ENCODE measurements at places on chromosomes 12 and 14.
A peak's percentile ranks its signal among the peaks of the same experiment; 100 is the strongest.

DNA sequence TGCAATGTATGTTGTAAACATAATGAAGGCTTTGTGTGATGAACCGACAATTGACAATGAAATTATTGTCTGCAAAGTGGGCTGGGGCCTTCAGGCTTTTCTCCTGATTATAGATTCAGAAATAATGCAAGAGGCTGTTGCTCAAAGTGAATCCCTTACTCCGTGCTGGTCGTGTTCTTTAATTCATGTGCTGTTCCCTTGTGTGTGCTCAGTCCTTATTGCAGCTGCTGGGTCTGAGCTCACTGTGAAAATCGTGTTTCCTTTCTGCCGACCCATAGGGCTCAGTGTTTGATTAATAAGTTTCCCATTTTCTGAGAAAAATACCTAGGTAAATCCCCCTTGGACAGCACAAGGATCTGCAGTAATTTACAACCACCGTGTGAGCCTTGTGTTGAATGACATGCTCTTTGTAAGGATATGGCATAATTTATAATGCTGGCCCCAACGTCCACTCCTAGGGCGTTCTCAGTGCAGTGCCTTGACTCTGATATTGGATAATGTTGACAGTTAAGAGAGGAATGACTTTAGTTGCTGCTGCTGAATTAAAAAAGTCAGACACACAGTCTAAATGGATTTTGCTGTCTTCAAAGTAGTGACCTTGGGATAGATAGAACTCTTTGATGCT is 81.6 kb downstream of the RGS6 start:
- DNase-seq = no peak

GRCh38 chr12:3463921-3464320 is 27.1 kb upstream of the PRMT8 start:
- no peak for DNase-seq

DNA sequence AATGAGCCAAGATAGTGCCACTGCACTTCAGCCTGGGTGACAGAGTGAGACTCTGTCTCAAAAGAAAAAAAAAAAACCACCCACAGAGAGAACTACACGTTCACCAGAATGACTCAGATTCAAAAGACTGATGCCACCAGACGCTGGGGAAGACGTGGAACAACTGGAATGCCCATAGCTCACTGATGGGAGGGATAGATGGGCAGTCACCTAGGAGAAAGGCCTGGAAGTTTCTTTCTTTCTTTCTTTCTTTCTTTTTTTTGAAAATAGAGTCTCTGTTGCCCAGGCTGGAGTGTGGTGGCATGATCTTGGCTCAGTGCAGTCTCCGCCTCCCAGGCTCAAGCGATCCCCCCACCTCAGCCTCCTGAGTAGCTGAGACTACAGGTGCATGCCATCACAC is 10.0 kb upstream of the KLC1 start:
- DNase-seq = no peak

DNA sequence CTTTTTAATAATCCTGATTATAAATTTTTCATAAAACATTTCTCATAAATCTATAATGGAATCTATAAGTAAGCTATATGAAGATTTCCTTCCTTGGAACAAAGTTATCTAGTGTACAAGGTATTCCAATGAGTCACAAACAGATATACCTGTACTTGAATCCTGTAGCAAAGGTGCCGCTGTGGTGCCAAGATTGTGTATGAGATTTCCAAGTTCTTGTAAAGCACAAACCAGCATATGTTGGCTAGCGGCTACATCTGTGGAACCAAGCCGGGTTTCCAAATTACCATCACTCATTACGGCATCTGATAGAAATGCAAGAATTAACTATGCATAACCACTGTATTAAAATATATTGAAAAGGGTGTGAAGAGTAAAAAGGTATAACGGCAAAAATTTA is 34.1 kb downstream of the HEATR5A start:
- no peak for DNase-seq

DNA sequence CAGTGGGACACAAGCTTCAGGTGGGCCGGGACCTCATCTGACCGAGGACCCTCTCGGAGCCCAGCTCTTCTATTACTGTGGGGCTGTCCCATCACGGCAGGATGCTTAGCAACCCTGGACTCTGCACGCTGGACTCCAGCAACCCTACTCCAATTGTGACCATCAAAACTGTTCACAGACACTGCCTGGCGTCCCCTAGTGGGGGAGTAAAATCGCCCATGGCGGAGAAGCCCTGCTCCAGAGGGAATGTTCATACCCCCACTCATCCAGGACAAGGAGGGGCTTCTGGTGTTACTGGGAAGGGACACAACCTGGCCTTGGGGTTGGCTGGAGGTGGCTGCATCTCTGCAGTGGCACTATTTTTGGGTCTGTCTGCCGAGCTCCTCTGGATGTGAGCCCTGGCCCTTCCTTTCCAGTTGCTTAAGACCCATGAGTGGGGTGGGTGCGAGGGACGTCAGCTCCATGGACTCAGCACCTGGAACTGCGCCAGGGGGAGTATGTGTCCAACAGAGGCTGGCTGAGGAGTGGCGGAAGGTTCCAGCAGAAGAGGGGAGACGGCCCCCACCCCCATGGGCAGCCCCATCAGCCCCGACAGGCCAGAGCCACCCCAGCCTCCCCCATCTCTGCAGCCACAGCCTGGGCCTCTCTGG is 103.8 kb downstream of the RFLNA start:
- no peak for DNase-seq

- DNase-seq = no peak
Measured at GRCh38 chr12:114752217-114752616, 68.2 kb upstream of the TBX3 start.

DNA sequence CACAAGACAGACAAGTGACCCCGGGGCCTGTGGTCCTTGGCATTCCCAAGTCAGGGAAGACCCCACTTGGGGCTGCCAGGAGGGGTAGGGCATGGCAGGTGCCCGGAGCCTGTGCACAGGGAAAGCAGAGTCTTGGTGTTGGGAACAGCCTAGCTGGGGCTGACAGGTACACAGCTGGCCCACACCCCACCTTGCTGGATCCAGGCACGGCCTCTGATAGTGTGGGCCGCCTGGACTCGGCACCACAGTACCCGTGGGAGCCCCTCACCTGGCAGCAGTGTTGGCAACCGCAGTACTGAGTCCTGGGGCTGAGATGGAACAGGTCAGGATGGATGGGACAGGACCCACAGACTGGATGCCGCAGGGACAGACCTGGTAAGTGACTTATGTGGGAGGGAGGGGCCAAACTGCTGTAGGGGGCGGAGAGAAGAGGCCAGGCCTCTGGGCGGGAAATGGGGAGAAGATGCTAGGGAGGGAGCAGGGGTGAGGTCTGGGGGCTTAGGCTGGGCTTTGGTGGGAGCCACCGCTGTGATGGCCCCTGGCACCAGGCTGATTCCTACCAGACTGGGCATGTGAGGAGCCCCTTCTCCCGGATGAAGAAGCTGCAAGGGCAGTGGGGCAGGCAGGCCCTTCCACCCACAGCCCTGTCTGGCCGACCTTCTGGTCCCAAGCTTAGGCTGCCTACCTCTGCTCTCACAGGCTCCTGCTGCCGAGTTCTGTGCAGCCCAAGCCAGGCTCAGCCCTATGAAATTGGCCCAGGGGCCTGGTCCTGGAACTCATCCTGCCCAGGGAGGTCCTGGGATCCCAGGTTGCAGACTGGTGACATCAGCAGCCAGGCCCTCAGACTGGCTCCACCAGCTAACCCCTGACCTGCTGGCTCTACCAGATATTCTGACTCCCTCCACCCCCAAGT is at the start of gene TGM1:
Gene TGM1, minus strand, starts transcription at position 357 of the 913 bp plus-strand sequence. CDS start 825 bp downstream, outside the sequence.
- no peak for DNase-seq

- DNase-seq = peak; percentile 10
Measured at GRCh38 chr14:59301354-59301753, 112.9 kb downstream of the DAAM1 start.

Data from KBM-7 (cell line).